ENCODE measurements at places on chromosomes 3 and 15. TPM values are rescaled to one million over a fixed set of nuclear protein-coding genes. Genes with fewer than 3 reads are reported as not detected.

RNU6-1 gene
- not detected for total RNA-seq

- DNase-seq = no peak
- H3K27ac ChIP-seq = no peak overlapping the region
- no peaks in the 10 kb centered on the region for H3K36me3 ChIP-seq
- no peaks in the 10 kb centered on the region for H3K4me1 ChIP-seq
Measured at GRCh38 chr15:33048255-33048654, 146.3 kb downstream of the FMN1 start.

SLC6A1 gene
- 11.5 TPM for total RNA-seq

DNA sequence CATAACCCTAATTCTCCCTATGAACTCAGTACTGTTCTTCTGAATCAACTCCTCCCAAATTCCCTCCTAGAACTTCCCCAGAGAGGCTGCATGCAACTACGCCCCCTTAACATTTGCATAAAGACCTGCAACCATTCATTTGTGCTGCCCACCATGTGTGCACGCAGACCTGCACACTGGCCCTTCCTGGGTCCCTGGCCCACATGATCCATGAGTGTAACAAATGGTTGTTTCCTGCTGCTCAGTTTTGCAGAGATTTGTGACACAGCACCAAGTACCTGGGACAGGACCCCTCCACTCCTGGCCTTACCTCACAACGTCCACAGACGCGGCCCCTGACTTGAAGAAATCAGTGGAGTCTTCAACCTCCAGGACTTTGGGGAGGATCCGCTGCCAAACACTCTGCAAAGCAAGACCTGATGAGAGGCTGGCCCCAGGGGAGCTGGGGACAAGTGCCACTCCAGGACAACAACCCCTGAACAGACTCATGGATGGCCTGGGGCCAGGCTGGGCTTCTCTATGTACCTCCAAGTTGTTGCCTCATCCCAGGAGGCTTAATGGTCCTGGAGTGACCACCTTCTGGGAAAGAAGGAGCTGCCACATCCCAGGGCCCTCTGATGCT lies 33.8 kb downstream of the ALDH1L1 start:
- H3K27ac ChIP-seq = no peak overlapping the region
- no peaks in the 10 kb centered on the region for H3K27me3 ChIP-seq

ISY1 gene
- 17.8 TPM for total RNA-seq

- no peak overlapping the region for H3K27ac ChIP-seq
- H3K4me3 ChIP-seq = no peak overlapping the region
- DNase-seq = no peak
- no peaks in the 10 kb centered on the region for H3K36me3 ChIP-seq
- no peaks in the 10 kb centered on the region for H3K4me1 ChIP-seq
Measured at GRCh38 chr3:20849975-20850374, 664.0 kb upstream of the SGO1 start.

- no peak overlapping the region for H3K27ac ChIP-seq
- H3K36me3 ChIP-seq = peaks cover 3% of the 10 kb centered on the region
- no peaks in the 10 kb centered on the region for H3K27me3 ChIP-seq
- no peak for DNase-seq
- no peaks in the 10 kb centered on the region for H3K4me1 ChIP-seq
- no peak overlapping the region for H3K4me3 ChIP-seq
Measured at GRCh38 chr3:169118666-169119370, 544.7 kb downstream of the MECOM start.

DNA sequence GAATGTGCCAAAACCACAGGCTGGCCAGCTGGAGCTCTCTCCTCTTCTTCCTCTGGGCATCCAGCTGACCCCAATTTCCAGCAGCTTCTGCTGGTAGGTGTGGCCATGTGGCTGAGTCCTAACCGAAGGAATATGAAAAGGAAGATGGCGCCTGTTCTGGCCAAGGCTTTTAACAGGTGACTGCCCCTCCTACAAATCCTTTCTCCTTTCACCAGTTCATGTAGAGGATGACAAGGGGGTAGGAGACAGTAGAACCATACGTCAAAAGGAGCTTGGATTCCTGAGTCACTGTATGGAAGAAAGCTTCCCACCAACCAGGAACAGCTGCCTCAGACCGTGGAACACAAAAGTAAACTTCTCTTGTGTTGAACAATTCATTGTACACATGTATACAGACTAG lies 316.7 kb upstream of the IGF1R start:
- no peak overlapping the region for H3K27ac ChIP-seq
- no peaks in the 10 kb centered on the region for H3K27me3 ChIP-seq
- H3K36me3 ChIP-seq = no peaks in the 10 kb centered on the region
- no peaks in the 10 kb centered on the region for H3K4me1 ChIP-seq

DNA sequence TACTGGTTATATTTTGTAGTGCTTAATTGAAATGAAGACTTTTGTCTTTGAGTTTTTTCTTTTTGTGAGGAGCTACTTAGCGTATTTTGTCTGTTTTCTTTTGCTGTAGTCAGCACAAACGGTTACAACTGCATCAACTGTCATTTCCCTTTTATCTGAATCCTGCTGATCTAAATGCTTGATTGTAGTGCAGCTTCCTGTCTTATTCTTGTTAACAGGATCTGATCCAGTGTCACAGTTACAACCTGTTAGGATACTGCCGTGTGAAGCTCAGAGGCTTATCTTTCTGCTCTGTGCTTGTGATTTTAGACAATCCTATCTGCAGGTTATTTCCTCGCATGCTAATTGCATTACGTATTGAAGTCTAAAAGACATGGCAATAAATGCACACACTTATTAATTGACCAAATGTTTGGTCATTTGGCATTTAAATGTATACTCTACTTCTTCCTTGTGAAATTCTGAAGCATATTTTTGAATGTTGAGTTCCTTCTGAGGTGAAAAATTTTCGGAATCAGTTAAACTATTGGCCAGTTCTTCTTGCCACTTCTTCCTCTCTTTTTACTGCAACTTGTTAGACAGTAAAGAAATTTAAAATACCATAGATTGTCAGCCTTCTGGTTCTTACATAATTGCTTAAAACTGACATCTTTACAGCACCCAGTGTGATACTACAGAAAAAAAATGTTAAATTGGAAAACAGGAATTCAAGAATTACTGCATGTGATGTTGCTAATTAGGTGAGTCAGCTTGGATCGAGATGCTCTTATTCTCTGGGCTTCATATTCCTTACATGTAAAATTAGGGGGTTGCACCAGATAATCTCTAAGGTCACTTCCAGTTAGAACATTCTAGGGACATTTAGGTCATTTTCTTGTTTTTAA lies 168.2 kb downstream of the MBNL1 start:
- no peaks in the 10 kb centered on the region for H3K27me3 ChIP-seq
- peak overlapping the region; percentile 30 for H3K27ac ChIP-seq
- peaks cover 25% of the 10 kb centered on the region for H3K4me1 ChIP-seq
- H3K36me3 ChIP-seq = peaks cover 18% of the 10 kb centered on the region

- peaks cover 14% of the 10 kb centered on the region for H3K4me1 ChIP-seq
- no peak overlapping the region for H3K4me3 ChIP-seq
- no peaks in the 10 kb centered on the region for H3K27me3 ChIP-seq
Measured at GRCh38 chr3:183485093-183485492, 56.7 kb upstream of the MCF2L2 start.

DNA sequence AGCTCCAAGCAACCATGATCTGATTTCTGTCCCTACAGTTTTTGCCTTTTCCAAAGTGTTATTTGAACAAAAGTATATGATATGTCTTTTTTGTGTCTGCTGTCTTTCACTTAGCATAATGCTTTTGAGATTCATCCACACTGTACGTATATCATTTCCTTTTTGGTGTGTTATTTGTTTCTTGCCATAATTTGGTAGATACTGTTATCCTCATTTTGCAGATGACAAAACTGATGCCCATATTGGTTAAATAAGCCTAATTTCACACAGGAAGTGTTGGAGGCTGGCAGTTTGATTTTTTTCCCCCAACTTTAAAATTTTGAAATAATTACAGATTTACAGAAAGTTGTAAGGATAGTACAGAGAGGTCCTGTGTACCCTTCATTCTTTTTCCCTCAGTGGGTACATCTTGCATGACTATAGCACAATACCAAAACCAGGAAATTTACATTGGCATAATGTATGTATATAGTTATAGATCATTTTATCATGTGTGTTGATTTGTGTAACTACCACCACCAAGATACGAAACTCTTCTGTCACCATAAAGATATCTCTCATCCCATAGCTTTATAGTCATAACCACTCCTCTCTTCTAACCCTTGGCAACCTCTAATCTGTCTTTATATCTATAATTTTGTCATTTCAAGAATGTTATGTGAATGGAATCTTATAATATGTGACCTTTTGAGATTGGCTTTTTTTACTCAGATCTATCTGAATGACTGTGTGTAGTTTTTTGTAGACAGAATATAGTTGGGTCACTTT lies 55.6 kb downstream of the RASA2 start:
- no peaks in the 10 kb centered on the region for H3K27me3 ChIP-seq
- H3K4me1 ChIP-seq = no peaks in the 10 kb centered on the region
- no peak overlapping the region for H3K27ac ChIP-seq

DNA sequence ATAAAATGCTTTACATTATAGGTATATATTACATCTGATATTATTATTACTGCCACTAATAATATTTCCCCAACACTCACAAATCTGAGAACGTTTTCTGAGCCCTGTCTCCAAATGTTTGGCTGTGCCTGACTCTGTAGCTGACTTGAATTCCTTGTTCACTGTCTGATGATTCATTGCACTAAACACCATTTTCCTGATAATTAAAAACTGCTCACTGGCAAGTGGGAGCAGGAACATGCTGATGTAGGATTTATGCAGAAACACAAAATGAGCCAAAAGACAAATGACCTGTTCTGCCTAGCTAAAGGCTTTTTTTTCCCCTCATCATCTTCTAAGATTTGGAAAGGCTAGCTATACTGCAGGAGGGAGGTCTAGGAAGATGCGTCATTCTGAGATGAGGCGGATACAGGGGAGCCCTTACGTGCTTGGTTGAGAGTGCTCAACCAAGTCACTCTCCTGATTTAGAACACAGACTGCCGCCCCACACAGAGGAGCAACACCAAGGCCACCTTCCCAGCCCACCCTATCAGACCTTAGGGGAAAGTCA lies 380.7 kb downstream of the EPHB1 start:
- H3K4me3 ChIP-seq = no peak overlapping the region
- H3K36me3 ChIP-seq = no peaks in the 10 kb centered on the region
- no peak for DNase-seq

PROK2 gene
- total RNA-seq = 10.7 TPM

TIMP4 gene
- total RNA-seq = 8.4 TPM

TRPM1 gene
- total RNA-seq = not detected

GRCh38 chr3:118400886-118401285 lies 633.8 kb downstream of the IGSF11 start:
- no peaks in the 10 kb centered on the region for H3K4me1 ChIP-seq
- no peaks in the 10 kb centered on the region for H3K36me3 ChIP-seq
- no peak overlapping the region for H3K27ac ChIP-seq
- no peaks in the 10 kb centered on the region for H3K27me3 ChIP-seq
- no peak overlapping the region for H3K4me3 ChIP-seq

GRCh38 chr3:179416681-179417080 lies 34.6 kb downstream of the GNB4 start:
- H3K4me1 ChIP-seq = peaks cover 1% of the 10 kb centered on the region
- DNase-seq = no peak
- no peaks in the 10 kb centered on the region for H3K27me3 ChIP-seq
- H3K4me3 ChIP-seq = no peak overlapping the region
- H3K27ac ChIP-seq = no peak overlapping the region

XCR1 gene
- 0.15 TPM for total RNA-seq

- no peaks in the 10 kb centered on the region for H3K36me3 ChIP-seq
- no peaks in the 10 kb centered on the region for H3K27me3 ChIP-seq
- no peak for DNase-seq
- H3K4me1 ChIP-seq = no peaks in the 10 kb centered on the region
- no peak overlapping the region for H3K27ac ChIP-seq
- H3K4me3 ChIP-seq = no peak overlapping the region
Measured at GRCh38 chr15:53378096-53378800, 381.2 kb downstream of the WDR72 start.

GRCh38 chr15:66773129-66773873 lies 71.3 kb downstream of the SMAD6 start:
- H3K27me3 ChIP-seq = no peaks in the 10 kb centered on the region
- H3K36me3 ChIP-seq = no peaks in the 10 kb centered on the region
- H3K4me3 ChIP-seq = no peak overlapping the region
- H3K27ac ChIP-seq = peak overlapping the region; percentile 68

DNA sequence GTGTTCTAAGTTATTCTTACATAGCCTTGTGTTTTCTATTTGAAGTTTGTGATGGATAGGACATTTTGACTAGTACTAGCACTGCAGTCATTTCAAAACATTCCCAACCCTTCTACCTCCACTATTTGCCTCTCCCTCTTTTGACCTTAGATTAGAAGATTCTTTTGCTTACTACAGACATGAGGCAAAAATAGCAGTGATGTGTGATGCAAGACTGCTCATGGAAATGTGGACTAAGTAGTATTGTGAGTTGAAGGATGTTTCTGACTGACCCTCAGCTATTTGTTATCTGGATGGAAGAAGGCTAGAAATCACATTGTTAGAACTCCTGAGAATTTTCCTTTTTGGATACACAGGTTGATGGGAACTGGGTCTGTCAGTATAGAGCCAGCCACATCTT lies 45.9 kb downstream of the ATP2C1 start:
- H3K27ac ChIP-seq = no peak overlapping the region
- H3K4me3 ChIP-seq = no peak overlapping the region
- H3K36me3 ChIP-seq = peaks cover 28% of the 10 kb centered on the region
- H3K4me1 ChIP-seq = no peaks in the 10 kb centered on the region
- no peak for DNase-seq

DNA sequence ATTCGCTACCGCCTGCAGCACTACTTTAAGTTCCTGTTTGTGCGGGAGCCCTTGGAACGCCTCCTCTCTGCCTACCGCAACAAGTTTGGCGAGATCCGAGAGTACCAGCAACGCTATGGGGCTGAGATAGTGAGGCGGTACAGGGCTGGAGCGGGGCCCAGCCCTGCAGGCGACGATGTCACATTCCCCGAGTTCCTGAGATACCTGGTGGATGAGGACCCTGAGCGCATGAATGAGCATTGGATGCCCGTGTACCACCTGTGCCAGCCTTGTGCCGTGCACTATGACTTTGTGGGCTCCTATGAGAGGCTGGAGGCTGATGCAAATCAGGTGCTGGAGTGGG lies 995 bp downstream of the CHST14 start:
- H3K27me3 ChIP-seq = no peaks in the 10 kb centered on the region
- H3K4me3 ChIP-seq = peak overlapping the region; percentile 75
- peaks cover 4% of the 10 kb centered on the region for H3K36me3 ChIP-seq
- DNase-seq = no peak
- H3K4me1 ChIP-seq = peaks cover 14% of the 10 kb centered on the region

GRCh38 chr3:123792473-123793201 lies 91.5 kb downstream of the MYLK start:
- no peak for DNase-seq
- H3K4me1 ChIP-seq = no peaks in the 10 kb centered on the region
- no peaks in the 10 kb centered on the region for H3K36me3 ChIP-seq

- peaks cover 8% of the 10 kb centered on the region for H3K36me3 ChIP-seq
- H3K27me3 ChIP-seq = no peaks in the 10 kb centered on the region
- peak; percentile 22 for DNase-seq
Measured at GRCh38 chr15:90994059-90994416, 297 bp downstream of the PRC1 start.
